ENCODE measurements at places on chromosomes 11 and 22.

DNA sequence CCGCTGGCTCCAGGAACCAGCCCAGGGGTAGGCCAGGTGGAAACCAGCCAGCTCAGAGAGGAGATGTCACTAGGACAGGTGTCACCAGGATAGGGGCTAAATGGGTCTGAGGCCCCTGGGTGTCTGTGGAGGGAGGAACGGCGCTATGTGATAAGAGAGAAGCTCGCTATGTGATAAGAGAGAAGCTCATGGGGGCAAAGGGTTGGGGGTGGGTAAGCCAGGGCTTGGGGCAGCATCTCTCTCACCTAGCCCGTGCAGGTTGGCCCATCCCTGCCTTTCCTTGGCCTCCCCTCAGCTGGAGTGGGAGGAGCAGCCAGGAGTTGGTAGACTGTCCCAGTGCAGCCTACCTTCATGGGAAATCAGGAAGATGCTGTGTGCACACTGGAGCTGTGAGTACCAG is 26.5 kb upstream of the SUSD2 start:
- DNase-seq, result no peak

- DNase-seq, result no peak
Measured at GRCh38 chr22:19976671-19977070, 35.1 kb upstream of the TXNRD2 start.

DNA sequence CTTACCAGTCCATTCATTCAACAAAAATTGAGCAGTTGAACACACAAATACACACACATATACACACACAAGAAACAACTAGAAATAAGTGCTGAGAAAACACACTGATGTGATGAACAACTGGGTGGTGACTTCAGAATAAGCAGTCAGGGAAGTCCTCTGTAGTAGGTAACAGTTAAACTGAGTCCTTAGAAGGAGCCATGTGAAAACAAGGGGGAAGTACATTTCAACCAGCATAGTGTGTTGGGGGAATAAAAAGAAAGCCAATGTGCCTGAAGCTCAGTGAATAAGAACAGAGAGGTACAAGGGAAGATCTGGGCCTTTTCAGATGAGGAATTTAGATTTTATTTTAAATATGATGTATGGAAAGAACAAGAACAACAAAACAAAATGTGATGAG is 6.8 kb upstream of the TMEM123 start:
- DNase-seq, result no peak

- no peak for DNase-seq
Measured at GRCh38 chr22:30380011-30380410, 7.2 kb downstream of the RNF215 start.

DNA sequence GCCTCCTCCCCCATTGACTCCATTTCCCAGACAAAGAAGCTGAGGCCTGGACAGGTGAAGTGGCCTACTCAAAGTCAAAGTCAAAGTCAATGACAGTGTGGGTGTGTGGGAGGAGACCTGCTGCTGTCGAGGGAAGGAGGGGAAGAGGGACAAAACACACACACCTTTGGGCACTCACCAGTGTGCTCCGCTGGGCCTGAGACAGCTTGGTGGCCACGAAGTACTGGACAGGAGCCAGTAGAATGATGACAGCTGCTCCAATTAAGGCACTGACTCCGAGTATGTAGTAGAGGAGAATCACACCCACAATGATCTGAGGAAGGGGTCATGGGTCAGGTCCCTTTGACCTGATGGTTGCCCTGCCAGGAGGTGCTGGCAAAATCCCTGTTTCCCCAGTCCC is 33.6 kb downstream of the ABCC8 start:
- no peak for DNase-seq

GRCh38 chr11:125303186-125303585 is 138.6 kb downstream of the PKNOX2 start:
- no peak for DNase-seq

DNA sequence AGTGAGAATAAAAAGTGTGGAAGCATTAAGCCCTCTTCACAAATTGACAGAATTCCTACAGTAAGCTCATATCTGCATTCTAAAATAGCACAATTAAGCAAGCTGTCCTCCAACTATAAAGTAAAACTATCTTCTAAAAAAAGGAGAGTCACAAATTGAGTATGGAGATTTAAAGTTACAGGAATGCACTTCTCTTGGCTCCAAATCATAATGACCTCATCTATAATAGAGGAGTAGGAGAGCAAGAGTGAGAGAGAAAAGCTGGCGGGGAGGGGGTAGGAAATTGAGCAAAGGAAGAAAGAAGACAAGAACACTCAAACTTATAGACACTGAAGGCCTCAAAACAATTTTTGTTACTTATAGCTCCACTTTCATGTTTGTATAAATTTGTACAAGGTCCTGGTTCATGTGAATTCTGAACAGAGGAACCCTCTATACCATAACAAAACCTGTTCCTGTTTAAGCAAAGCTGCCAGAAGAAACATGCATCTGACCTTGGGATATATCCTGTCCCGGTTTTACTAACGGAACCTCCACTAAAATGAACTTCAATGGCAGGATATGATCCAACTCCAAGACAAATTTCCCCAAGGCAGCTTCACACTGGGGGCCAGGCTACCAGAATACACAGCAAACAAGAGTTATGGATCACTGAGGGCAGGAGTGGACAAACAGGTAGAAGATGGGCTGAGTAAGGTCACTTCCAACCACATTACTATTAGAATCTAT is 37.2 kb downstream of the SLC35F2 start:
- no peak for DNase-seq

GRCh38 chr11:16969010-16969999 is 44.9 kb downstream of the PLEKHA7 start:
- DNase-seq, result no peak

- DNase-seq, result no peak
Measured at GRCh38 chr11:57787920-57788702, 26.5 kb downstream of the CTNND1 start.

- DNase-seq, result peak; percentile 77
Measured at GRCh38 chr11:450809-451451, 851 bp downstream of the PTDSS2 start.

DNA sequence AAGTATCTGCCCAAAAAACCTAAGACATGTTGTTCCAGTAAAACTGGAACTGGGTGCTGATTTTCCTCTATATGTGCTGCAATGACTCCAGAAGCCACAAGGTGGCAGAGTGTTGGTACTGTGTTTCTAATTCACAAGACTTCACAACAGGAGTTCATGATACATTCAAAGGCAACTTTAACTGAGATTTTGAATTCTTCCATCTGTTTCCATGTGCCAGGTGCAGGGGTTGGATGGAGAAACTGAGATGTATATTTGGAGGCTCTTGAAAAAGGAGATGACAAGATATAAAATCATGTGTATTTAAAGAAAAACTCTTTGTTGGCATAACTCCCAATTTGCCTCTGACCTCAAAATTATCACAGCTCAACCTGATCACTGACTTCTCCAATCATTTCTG is 1098.6 kb upstream of the CCDC90B start:
- DNase-seq, result no peak

- no peak for DNase-seq
Measured at GRCh38 chr11:114598461-114598860, 2.9 kb upstream of the NXPE4 start.

DNA sequence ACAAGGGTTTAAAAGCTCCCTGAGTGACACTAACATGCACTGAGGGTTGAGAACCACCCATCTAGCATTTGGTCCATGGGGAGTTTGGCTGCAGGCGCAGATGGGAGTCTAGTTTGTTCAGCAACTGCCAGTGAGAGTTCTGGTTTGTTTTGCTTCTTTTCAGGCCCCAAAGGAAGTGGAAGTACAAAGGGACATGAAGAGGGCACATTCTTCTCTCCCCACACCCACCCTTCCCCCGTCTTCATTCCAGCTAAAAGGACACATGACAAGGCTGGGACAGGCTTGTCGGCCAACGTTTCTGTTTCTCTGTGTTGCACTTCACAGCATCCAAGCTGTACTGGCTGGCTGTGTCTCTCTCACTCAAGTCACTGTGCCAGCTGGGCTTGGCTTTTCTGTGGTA is 8.2 kb upstream of the ENDOD1 start:
- DNase-seq, result no peak

DNA sequence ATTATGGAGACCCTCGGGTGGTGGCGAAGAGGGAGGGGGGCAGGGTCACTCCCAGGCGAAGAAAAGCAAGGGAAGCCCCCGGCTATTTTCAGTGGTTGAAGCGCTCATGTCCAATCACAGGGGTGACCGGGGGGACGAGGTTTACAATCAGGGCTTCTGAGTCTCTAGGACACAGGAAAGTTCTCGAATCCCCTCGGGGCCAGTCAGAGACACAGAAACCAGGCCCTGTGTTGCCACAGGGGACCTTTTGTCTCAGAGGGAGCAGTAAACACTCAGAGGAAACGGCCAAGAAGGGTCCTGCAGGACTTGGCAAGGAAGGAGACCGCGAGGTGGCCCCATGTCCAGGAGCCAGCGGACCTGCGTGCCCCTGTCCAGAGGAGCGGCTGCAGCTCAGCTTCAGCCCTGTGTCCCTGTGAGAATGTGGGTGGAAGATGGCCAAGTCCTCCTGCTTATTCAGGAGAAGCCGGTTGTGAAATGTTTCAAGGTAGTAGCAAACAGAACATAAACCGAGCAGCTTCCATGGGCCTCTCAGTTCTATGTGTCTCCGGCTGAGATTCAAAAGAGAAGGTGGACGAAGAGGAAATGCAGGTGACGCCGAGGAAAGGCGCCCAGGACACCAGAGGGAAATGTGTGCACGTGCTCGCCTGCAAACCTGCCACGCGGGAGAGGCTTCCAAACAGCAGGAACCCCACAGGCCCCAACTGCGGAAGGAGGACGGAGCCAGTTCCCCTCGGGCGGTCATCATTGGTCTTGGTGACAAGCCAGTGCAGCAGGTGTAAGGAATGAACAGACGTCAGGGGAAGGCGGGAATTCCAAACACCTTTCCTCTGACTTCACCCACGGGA is 357.6 kb downstream of the BRD1 start:
- DNase-seq, result no peak

GRCh38 chr11:20042045-20042639 is 118.1 kb downstream of the DBX1 start:
- DNase-seq, result no peak

- DNase-seq, result no peak
Measured at GRCh38 chr11:35917676-35918075, 26.2 kb upstream of the LDLRAD3 start.

DNA sequence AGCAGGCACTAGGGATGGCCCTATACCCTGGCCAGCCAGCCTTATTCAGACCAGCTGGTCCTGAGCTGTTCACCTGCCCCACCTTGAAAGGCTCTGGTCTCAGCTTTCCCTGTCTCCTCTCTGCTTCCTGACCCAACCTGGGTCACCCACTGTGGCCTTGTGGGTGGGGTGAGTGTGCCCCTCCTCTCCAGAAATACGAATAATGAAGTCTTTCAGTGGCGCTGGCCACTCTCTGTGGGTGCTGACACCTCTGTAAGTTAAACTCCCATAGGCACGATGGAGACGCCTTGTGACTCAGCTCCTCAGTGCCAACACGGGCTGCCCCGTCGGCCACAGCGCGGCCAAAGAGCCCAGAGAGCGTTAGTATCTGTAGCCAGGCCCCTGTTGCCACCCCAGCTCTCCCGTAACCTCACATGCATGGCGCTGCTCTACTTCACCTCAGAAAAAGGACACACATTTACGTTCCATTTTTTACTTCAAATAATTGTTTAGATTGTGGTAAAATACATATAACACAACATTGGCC is 74.6 kb upstream of the SEPTIN5 start:
- DNase-seq, result no peak

DNA sequence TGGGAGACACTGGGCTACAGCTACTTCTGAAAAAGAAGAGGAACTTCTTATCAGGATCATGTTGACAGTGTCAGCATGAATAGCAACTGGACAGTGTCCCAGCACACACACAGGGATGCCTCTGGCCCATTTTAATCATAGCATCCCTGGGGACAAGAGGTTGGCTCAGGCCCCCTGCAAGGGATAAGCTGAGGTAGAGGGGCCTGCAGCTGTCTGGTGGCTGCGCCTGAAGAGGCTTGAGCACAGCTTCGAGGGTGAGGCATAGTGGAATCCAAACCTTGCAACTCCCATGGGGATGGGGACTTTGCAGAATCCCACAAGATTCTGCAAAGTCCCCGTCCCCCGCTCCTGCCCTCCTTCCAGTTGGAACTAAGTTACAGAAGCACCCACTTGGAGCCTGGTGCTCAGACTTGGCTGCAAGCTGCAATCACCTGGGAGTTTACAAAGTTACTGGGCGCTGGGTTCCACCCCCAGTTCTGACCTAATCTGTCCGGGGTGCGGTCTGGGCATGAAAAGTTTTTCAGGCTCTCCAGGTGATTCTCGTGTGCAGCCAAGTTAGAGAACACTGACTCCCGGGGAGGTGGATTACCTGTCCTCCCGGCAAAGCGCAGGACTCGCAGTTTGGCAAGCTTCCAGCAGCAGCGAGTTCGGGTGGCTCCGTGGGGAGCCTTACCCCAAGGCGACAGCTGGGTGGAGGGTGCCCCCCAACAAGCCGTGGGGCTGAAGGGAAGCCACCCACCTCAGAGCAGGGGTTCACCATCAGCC is 16.0 kb upstream of the LINC01488 start:
- no peak for DNase-seq

- no peak for DNase-seq
Measured at GRCh38 chr11:10524471-10524870, 16.5 kb downstream of the RNF141 start.
